ENCODE measurements at places on chromosomes 16 and 17.

- no peak for DNase-seq
These were observed 26.9 kb downstream of the IRX5 start for GRCh38 chr16:54957403-54958166.

DNA sequence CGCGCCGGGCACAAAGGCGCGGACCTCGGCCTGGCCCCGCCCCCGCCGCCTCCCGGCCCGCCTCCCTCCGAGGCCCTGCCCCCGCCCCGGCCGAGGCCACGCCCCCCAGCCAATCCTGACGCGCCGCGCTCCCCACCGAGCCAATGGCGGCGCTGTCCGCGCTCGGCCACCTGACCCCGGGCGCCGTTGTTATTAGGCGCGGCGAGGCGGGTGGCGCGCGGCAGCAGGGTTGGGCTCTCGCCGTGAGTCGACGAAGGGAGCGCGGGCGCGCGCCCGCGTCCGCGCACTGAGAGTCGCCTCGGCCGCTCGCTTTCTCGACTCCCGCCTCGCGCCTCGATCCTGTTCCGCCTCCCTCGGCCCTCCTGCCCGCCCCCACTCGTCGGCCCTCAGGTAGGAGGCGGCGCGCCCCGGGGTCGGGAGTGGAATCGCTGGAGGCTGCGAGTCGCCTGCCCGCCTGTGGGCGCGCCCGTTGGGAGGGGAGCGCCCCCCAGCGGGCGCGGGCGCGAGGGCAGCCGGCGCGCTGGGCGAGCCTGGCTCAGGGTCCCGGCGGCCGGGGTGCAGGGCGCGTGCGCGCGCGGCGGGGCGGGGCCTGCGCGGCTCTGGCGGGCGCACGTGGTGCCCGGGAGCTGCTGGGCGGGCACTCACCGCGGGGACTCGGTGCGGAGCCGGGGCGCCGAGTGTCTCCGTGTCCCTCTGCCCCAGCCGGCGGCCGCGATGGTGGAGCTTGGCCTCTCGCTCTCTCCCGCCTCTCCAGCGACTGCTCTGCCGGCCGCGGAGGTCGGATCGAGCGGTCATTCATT is 405 bp upstream of the CBLN1 start:
- DNase-seq: no peak

- DNase-seq: no peak
These were observed 2.6 kb upstream of the ZNF768 start for GRCh38 chr16:30528799-30529457.

- DNase-seq: no peak
These were observed 518.5 kb downstream of the CDH13 start for GRCh38 chr16:83145297-83145696.

DNA sequence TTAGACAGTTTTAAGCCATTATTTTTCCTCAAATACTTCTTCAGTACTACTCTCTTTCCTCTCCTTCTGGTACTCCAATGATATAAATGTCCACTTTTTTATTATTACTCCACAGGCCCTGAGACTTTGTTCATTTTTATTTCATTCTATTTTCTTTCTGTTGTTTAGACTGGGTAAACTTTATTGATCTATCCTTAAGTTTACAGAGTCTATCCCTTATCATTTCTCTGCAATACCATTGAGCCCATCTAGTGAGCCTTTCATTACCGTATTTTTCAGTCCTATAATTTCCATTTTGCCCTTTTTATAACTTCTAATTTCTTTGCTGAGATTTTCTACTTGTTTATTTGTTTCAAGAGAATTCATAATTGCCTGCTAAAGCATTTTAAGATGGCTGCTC is 193.7 kb downstream of the TOX3 start:
- DNase-seq: no peak

- no peak for DNase-seq
These were observed 190.3 kb downstream of the CPPED1 start for GRCh38 chr16:12613131-12613991.

- peak; percentile 71 for DNase-seq
These were observed 606 bp downstream of the THAP11 start for GRCh38 chr16:67842509-67843342.

- no peak for DNase-seq
These were observed 14.1 kb downstream of the PKD1L3 start for GRCh38 chr16:71986131-71986530.

DNA sequence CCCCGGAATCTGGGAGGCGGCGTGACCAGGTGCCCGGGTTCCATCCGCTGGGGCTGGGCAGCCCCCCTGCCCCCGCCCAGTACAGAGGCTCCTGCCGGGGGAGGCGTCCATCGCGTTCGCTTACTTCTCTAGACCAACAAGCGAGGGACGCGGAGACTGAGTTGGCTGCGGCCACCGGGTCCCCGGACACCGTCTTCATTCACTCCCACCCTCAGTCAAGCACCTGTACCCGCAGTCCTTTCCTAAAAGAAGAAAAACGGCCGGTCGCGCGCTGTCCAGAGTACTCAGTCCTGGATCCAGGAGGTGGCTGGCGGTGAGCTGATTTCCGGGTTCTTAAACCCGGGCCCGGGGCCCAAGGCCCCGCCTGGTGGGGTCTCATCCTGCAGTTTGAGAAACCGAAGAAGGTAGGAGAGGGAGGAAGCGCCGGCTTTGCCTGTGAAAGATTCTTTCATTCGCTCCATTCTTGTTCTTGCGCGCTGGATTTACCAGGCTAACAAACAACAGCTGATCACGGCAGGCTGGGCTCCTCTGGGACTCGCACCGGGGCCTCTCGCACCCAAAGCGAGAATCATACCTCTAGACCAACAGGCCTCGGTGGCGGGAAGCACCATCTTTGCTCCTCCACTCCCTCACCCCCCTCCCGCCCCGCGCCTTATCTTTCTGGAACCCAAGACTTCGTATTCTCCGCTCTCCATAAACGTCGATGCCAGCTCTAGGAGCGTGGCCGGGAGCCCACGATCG is 17.4 kb upstream of the OR1F1 start:
- DNase-seq: no peak

- DNase-seq: no peak
These were observed 3.7 kb downstream of the PNPO start for GRCh38 chr17:47945080-47945479.

DNA sequence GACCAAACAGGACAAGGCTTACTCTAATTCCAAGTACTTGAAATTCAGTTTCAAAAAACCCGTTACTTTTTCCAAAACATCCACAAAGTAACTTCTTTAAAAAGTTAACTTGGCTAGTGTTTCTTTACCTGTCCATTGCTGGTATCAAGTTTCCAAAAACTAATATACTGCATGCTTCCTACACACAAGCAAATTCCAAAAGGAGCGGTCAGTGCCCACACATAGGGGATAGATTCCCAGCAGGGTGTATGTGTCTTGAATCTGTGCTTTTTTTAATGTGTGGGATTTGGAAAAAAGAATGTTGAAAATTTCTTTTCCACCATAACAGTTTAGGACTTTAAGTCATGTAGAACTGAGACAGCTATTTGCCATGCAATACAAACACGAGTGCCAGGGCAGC is 367.8 kb upstream of the SOX9 start:
- no peak for DNase-seq

DNA sequence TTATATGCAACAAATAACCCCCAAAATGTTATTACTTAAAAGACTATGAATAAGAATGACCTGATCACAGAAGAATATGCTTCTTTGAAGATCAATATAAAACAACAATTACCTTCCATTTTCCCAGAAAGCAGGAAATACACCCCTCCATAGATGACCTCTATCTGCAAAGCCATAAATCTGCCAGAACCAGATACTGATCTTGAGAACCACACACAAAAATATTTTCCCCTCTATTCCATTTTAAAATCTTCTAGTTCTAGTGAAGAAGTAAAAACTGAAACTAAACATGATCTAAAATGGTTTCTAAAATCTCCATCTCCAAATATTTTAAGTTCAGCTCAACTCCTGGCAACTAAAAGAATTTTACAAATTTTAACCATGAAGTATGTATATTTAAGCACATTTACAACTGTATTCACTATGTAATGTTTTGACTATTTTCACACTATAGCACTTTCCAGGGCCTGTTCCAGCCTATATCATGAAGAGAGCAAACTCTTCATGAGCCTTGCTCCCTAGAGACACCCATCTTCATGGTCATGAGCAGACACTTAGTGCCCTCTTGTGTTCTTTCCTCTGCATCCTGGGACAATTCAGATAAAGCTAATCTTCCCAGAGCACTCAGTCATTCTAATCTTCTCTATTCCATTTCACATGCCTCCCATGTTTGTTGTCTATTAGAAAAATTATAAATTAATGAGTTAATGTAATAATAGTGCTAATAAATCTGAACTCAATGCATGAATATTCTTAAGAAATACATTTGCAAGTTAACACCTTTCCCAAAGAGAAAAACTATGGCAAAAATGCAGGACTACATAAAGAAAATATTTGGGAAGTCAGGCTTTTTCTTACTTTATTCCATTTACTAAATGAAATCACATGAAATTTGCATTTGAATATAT is 87.0 kb downstream of the HELZ start:
- no peak for DNase-seq

DNA sequence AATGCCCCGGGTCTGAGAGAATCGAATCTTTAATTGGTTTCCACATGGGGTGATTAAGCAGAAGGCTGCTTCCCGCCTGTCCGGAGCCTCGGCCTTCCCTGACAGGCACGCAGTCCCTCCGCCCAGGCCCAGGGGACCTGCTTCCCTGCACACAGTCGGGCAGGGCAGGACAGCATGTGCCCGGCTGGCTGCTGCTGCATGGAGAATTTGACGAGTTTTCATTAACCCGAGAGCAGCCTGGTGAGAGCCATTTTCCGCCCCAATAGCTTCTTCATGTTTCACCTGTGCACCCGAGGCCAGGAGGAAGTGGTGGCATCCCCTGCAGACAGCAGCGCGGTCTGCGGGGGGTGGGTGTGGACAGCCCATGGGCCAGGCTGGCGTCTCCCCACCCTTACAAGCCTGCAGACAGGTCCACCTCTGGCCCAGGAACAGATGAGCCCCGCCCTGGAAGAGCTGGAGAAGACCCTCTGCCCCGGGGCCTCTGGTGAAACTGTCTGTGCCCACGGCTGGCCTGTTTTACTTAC is 67.0 kb downstream of the KLHDC4 start:
- no peak for DNase-seq

- no peak for DNase-seq
These were observed 35.6 kb downstream of the RBFOX3 start for GRCh38 chr17:79575229-79575628.

DNA sequence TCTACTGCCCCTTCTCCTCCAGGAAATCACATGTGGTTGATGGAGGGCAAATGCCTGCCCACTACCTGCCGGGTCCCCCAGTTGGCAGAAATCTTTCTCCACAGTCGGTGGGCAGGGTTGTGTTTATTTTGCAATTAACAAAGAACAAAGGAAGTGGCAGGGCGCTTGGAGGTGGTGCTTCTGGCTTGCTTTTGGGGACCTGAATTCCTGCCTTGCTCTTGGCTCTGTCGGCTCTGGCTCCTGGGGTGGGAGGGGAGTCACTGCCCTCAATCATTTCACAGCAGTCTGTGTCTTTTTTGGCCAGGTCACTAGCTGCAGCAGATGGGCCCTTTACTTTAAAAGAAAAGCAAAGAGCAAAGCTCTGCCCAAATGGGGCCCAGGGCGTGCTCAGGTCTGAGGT is 69.2 kb downstream of the C16orf78 start:
- DNase-seq: no peak

DNA sequence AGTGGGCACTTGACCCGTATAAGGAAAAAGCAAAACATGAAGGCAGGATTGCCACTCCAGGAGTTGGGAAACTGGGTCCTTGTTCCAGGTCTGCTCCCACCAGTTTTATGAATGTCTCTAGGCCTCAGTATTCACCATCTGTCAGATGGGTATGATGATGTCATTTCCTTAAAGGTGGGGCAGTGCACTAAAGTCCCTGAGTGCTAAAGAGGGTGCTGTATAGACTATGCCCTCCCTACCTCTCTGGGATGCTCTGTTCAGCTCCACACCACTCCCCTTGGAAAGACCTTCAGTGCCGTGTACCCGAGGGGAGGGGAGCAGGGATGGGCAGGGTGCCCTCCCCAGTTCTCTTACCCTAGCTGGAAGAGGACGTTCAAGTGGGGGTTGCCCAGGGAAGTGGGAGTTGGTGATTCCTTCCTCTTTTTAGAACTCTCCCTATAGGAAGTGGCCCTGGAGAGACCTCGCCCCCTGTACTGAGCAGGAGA is 2.2 kb downstream of the LASP1 start:
- no peak for DNase-seq

DNA sequence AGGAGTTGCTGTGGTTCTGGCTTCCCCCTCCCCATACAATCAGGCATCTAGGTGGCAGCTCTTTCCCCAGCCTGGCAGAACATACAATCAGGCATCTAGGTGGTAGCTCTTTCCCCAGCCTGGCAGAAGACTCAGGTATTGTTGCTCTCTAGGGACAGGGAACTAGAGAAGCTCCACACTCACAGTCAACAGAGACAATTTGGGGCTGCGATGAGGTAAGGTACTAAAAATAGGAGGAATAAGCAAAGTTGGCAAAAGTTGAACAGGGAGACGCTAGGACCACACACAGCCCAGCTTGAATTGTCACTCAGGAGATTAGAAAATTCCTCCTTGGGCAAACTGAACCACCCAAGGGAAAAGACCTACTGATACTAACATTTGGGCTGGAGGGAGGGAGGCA is 315.5 kb upstream of the CDH5 start:
- no peak for DNase-seq

GRCh38 chr17:79473876-79474440 is 136.9 kb downstream of the RBFOX3 start:
- no peak for DNase-seq
